Left ventricle myocardium superior (tissue), 1 donor: ENCODE measurements at places on chromosomes 12 and 14. TPM values are rescaled to one million over a fixed set of nuclear protein-coding genes. Genes with fewer than 3 reads are reported as not detected.
A peak's percentile ranks its signal among the peaks of the same experiment; 100 is the strongest.

Gene GNPNAT1
- total RNA-seq: 7.4 TPM

Gene KRT1
- total RNA-seq: 0.15 TPM

Gene BICD1
- 4.5 TPM for total RNA-seq

Gene PLEKHG7
- total RNA-seq: not detected

Gene MGAT2
- total RNA-seq: 9.6 TPM

Gene HCAR2
- total RNA-seq: 0.17 TPM

Gene FKBP4
- total RNA-seq: 59.0 TPM

Gene SELPLG
- 4.1 TPM for total RNA-seq

Gene FOXN3
- 134 TPM for total RNA-seq

Gene KCNC2
- not detected for total RNA-seq

Gene EFS
- total RNA-seq: 3.3 TPM

Gene APOF
- total RNA-seq: not detected

DNA sequence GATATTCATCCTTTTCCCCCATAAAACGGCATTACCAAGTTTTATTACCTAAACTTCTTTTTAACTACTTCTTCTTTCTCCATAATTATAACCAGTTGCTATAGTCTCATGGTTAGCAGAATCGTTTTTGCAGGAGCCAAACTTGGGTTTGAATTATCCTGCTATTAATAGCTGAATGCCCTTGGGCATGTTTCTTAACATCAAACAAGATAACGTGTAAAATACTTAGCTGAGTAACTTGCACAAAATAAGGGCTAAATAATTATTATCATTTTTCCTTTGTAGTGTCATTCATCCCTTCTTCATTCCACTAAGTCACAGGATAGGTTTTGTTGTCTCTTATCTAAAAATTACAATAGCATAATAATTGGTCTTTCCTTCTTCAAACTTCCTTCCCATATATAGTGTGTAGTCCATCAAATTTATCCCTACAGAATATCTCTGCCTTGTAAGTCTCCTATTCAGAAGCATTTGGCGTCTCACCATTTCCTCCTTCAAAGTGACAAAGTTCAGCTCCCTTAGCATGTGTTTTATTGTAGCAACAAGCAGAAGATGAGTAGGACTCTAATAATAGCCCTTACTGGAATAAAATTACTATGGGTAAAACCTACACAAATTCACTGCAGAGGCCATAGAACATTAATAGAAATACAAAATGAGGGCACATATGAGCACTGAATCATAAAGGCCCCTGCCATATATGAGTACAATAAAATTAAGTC, 63.8 kb downstream of the FAR2 start:
- no peak for DNase-seq

- DNase-seq: peak; percentile 77
Measured at GRCh38 chr12:49580572-49581535, 12.9 kb upstream of the MCRS1 start.

DNA sequence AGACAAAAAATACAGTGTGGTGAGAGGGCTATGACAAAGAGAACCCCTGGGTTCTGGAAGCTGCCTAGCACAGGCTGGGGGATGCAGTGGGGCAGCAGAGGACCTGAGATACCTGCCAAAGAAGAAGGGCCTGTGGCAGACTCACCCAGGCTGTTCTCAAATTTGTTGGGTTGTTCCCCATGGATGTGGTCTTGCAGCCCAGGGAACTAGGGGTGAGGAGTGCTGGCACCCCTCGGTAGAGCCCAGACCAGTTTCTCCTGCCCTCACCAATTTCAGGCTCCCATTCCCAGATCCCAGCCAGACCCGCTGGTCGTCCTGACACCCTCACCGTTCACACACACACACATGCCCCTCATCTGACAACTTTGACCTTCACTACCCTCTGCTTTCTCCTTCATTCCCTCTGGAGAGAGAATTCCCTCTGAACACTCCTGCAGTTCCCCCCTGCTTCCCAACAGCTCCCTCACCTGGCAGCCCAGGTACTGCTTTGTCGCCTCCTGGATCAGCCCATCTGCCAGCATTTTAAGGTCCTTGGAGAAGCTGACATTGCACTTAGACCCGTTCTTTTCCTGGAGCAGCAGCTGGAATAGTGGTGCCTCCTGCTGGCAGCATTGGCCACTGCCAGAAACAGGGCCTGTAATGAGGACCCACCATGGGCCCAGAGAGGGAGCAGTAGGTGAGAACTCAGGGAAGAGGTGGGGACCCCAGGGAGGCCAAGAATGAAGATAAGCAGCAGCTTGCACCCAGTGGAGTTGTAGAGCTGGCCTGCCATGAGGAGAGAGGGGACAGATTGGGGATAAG, 5.9 kb upstream of the GDF11 start:
- peak; percentile 73 for DNase-seq

GRCh38 chr12:27823038-27823437, 43.0 kb upstream of the MANSC4 start:
- no peak for DNase-seq

GRCh38 chr12:1993871-1994371, 10.3 kb downstream of the DCP1B start:
- DNase-seq: no peak

DNA sequence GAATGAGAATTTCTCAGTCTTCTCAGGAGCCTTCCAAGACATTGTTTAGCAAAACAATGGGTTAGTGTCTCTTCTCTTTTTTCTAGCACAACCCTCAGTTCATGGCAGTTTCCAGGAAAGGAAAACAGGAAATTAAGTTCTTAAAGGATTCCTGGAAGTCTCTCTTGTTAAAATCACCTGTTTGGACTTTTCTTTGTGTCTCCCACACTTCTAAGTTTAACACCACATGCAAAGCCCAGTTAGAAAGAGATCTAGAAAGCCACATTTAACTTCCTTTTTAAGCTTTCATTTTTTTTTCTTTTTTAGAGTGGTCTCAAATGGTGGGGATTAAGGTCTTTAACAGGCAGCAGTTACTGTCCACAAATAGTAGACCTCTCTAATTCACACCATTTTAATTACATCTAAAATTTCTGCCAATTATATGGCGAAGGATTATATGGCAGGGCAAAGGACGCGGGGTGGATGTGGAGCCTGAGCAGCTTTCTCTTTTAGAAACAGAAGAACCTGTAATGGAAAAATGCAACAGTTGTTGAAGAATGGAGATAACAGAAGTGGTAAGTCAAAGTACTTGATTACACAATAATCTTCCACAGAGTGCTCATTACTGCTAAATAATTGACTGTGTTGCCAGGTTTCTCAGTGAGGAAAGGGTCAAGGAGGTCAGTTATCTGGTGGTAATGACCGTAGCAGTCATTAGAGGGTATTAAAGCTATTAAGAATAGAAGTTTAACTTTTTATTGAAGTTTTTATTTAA, 298.6 kb downstream of the AKAP6 start:
- DNase-seq: no peak

DNA sequence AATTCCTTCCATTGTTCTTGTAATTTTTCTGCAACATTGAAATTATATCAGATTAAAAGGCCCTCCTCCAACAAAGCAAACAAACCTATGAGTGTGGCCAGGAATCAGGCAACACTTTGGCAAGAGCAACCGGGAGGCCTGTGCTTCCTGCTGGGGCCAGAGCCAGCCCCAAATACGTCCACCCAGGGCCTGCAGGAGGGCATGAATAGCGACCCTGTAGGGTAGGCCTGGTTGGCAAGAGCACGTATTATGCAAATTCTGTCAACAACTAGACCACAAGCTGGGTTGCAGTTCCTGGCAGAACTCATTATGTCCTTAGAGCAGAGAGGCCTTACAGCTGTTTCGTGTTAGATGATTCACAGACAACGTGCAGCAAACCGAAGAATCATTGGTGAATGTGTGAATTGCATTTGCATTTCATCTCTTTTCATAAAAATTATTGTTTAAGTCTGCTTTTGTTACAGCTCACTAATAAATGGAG, 26.9 kb upstream of the LGALS3 start:
- peak; percentile 81 for DNase-seq

DNA sequence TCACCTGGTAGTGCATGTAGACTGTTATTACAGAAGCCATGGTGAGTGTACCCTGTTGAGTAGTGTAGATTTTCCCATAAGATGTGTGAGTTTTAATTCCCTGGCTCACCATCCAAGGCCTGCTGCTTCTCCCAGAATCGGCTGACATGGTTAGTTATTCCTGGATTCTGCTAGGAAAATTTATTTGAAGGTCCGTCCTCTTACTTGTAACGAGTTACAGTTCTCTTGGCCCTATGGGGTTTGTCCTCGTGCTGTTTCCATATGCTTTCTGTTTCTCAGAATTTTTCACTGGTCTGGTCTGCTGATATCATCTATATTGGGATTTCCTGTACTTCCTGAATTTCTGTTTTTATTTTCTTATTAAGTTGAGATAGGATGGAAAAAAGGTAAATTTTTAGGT, 423.3 kb upstream of the RGS6 start:
- no peak for DNase-seq

DNA sequence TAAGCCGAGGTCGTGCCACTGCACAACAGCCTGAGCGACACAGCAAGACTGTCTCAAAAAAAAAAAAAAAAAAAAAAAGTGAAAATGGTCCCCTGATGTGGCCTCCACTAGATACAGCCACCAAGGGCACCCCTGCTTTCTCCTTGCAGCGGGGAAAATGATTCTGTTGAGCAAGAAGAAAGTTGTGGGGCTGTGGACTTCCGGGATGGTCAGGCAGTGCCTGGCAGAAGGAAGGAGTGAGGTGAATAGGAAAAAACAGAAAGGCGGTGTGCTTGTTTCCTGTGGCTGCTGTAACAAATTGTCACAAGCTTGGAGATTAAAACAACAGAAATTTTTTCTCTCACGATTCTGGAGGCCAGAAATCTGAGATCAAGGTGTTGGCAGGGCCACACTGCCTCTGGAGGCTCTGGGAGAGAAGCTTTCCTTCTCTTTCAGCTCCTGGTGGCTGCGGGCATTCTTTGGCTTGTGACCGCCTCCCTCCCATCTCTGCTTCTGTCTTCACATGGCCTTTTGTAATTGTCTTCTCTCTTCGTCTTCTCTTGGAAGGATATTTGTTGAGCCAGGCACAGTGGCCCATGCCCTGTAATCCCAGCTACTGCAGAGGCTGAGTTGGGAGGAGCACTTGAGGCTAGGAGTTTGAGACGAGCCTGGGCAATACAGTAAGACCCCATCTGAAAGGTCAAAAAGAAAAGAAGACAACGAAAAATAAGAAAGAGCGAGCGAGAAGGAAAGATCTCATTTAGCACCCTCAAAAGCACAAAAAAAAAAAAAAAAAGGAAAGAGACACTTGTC, 116.6 kb upstream of the MED13L start:
- DNase-seq: no peak

GRCh38 chr14:69152902-69153151, at the start of gene DCAF5:
Gene DCAF5 (minus strand): TSS chr14:69153119. CDS start chr14:69152978, 141 bp downstream.
- peak; percentile 95 for DNase-seq

- no peak for DNase-seq
Measured at GRCh38 chr14:36690311-36691040, 28.8 kb downstream of the PAX9 start.

- DNase-seq: no peak
Measured at GRCh38 chr14:81471062-81471461, 62.6 kb downstream of the SEL1L start.

GRCh38 chr12:82952946-82953345, 266.2 kb downstream of the TMTC2 start:
- no peak for DNase-seq
